ENCODE measurements at places on chromosomes 11 and 22.

- H3K4me1 ChIP-seq: no peaks in the 10 kb centered on the region
- no peak for DNase-seq
- H3K36me3 ChIP-seq: peaks cover 20% of the 10 kb centered on the region
- H3K27me3 ChIP-seq: no peaks in the 10 kb centered on the region
- no peak overlapping the region for H3K4me3 ChIP-seq
Measured at GRCh38 chr22:38246046-38246658, 26.7 kb downstream of the TMEM184B start.

DNA sequence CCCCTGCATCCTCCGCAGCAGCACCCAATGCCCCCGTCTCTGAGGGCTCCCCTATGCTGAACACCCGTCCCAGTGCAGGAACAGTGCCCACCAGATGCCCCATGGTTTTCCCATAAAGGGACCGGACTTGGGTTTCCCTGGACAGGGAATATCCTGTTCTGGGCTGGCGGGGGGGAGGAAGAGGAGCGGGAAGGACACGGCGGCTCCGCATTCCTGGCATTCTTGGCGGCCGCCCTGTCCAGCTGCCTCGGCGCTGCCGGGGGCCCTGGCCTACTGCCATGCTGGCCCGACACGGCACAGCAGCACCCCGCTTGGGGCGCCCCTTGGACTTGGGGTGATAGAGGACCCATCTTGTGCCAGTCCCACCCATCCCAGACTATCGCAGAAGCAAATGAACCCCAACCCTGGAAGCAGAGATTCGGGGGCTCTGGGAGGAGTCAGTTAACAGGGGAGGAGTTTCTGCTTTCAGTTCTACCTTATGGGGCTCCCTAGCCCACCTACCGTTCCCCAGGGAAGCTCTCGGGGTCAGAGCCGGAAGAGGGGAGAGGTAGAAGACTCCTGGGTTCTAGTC is 23.7 kb upstream of the CBX7 start:
- DNase-seq: no peak
- no peaks in the 10 kb centered on the region for H3K27me3 ChIP-seq
- no peaks in the 10 kb centered on the region for H3K36me3 ChIP-seq
- H3K4me3 ChIP-seq: no peak overlapping the region
- H3K27ac ChIP-seq: no peak overlapping the region

GRCh38 chr11:27388869-27389268 is 25.9 kb upstream of the CCDC34 start:
- no peak overlapping the region for H3K27ac ChIP-seq
- no peaks in the 10 kb centered on the region for H3K4me1 ChIP-seq
- no peak for DNase-seq
- H3K36me3 ChIP-seq: no peaks in the 10 kb centered on the region
- no peaks in the 10 kb centered on the region for H3K27me3 ChIP-seq

DNA sequence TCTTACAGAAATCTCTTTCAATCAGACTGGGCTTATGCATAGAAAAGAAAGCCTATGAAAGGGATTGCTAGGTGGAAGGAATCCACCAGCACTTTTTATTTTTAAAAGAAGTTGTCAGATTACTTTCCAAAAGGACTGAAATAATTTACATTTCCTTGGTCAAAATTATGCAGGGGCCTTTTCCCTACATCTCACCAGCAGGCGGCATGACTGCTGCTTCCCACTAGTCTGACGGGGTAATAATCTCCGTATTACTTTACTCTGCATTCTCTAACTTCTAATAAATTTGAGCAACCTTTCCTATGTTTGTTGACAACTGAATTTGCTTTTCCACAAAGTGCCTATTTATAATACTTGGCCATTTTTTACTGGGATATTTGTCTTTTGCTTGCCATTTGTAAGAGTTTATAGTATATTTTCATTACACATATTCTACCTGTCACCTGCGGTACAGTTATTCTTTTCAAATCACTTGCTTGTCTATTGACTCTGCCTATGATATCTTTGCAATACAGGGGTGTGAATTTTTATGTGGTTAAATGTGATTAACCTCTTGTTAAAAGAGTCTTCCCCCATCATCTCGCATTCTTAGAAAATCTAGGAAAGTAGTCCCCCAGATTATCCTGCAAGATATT is 51.9 kb upstream of the USP47 start:
- H3K27me3 ChIP-seq: no peaks in the 10 kb centered on the region
- no peak for DNase-seq
- H3K4me1 ChIP-seq: no peaks in the 10 kb centered on the region
- H3K36me3 ChIP-seq: no peaks in the 10 kb centered on the region

DNA sequence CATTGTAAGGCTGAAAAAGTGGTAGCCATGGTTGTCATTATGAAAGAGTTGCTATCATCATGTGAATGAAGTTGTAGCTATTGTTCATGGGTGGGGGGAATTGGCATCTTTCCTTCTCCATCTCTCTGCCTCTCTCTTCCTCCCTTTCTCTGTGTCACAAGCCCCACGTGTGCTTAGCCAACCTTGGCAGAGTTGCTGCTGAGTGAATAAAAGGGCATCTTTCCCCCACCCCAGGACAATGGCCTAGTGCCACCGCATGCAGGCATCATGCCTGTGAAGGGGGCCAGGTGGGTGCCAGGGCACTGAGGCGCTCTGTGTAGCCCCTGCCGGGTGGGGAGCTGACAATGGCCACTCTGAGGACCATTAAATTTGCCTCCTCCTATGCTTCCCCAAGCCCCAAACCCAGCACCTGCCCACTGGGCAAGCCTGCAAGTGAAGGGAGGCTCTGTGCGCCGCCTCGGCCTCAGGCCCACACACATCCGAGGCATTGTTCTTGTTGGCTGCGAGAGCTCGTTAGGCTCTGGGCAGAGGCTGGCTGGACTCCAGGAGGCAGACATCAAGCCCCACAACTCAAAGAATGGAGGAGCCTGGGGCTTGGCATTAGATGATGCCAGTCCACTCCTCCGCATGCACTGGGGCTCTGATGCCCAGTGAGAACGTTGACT is 103.9 kb downstream of the SEZ6L start:
- no peaks in the 10 kb centered on the region for H3K27me3 ChIP-seq
- no peak overlapping the region for H3K27ac ChIP-seq

GRCh38 chr11:118396097-118396501 is 5.3 kb upstream of the ATP5MG start:
- no peak overlapping the region for H3K4me3 ChIP-seq
- peak overlapping the region; percentile 54 for H3K27ac ChIP-seq
- H3K4me1 ChIP-seq: peaks cover 10% of the 10 kb centered on the region
- no peak for DNase-seq
- H3K27me3 ChIP-seq: no peaks in the 10 kb centered on the region

DNA sequence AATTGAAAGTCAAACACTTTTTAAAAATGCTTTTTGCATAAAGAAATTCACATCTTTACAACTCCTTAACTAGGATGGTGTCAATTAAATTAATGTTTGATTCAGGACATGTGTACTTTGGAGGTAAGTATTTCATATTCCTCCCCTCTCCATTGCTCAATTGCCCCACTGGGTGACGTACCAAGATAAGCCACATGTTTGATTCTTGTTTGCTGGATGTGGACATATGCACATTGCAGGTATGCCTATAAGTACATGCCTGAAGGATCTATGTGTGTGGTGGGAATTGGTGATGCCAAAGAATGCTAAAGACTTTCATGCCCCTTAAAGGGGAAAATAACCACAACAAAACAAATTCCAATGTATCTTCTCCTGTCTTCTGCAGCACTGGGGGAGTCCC is 5.8 kb downstream of the CD44 start:
- H3K36me3 ChIP-seq: peaks cover 31% of the 10 kb centered on the region
- H3K4me3 ChIP-seq: peak overlapping the region; percentile 85
- DNase-seq: no peak
- no peaks in the 10 kb centered on the region for H3K27me3 ChIP-seq
- H3K4me1 ChIP-seq: peaks cover 57% of the 10 kb centered on the region

GRCh38 chr11:82895437-82896091 is 4.7 kb downstream of the PRCP start:
- H3K4me3 ChIP-seq: no peak overlapping the region
- no peak for DNase-seq
- H3K36me3 ChIP-seq: no peaks in the 10 kb centered on the region
- no peaks in the 10 kb centered on the region for H3K27me3 ChIP-seq
- peaks cover 9% of the 10 kb centered on the region for H3K4me1 ChIP-seq
- no peak overlapping the region for H3K27ac ChIP-seq

DNA sequence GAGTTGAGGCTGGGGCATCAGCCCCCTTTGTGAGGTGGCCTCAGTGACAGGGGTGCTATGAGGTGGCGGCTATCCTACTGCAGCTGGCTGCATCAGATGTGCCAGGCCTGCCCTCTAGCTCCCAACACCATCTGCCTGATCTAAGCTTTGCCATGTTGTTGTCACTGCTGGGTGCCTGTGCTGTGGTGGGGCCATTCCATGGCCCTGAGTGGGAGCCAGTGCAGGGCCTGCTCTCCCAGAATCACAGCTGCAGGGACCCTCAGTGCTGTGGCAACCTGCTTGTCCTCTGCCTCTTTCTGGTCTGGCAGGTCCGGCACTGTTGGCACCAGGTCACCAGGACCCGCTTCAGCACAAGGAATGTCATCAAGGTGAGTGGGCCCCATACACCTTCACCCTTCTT is 1.8 kb upstream of the SNU13 start:
- no peaks in the 10 kb centered on the region for H3K27me3 ChIP-seq
- no peak overlapping the region for H3K4me3 ChIP-seq
- H3K4me1 ChIP-seq: peaks cover 9% of the 10 kb centered on the region
- H3K36me3 ChIP-seq: peaks cover 5% of the 10 kb centered on the region
- peak overlapping the region; percentile 6 for H3K27ac ChIP-seq
- no peak for DNase-seq

DNA sequence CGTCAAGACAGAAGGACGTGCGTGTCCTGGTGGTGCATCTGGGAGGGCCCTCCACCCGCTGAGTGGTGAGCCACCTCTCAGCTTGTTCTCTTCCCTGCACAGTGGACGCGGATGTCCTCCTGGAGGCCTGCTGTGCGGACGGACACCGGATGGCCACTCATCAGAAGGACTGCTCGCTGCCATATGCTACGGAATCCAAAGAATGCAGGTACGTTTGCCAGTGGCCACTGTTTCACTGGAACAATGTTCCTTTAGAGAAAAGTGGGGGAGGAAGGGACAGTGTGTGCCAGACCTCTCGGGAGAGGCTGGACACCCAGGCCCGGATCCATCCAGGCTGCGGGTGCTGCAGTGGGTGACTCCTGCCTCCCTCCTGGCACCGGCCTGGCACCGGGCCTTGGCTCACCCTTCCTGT is 15.9 kb downstream of the FBLN1 start:
- DNase-seq: no peak
- H3K27ac ChIP-seq: no peak overlapping the region
- peaks cover 3% of the 10 kb centered on the region for H3K27me3 ChIP-seq
- no peaks in the 10 kb centered on the region for H3K4me1 ChIP-seq

DNA sequence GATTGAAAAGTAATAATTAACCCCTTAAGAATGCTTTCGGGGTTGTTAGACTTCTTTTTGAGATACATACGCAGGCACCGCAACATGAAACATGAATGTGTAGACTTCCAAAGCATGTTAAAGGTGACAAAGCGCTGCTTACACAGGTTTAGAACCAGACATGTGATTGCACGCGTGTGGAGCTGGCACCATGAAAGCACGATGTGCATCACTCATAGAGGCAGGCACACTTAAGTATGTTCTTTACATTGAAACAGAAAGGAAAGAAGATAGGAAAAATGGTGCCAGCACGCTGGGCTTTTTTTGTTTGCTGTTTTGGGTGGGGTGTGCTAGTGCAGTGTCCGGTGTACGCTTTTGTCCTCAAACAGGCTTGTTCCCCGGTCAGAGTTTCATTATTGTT is 83.6 kb upstream of the PPARA start:
- H3K27ac ChIP-seq: no peak overlapping the region
- DNase-seq: no peak

DNA sequence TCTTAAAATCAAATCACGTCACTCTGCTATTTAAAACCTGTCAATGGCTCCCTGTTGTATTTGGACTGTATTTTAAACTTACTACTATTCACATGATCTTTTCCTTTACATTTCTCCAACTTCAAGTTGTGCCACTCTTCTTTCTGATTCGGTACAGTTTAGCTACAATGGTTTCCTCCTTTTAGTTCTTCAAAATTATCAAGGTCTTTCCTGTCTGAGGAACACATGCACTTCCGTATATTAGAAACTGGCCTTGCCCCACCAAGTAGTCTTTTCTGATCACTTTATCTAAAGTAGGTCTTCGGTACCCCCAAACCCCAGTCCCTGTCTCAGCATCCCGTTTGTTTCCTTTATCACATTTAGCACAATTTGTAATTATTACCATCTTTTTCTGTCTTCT is 81.8 kb downstream of the MTMR3 start:
- no peak for DNase-seq
- no peaks in the 10 kb centered on the region for H3K27me3 ChIP-seq
- H3K4me1 ChIP-seq: no peaks in the 10 kb centered on the region
- H3K36me3 ChIP-seq: no peaks in the 10 kb centered on the region
- no peak overlapping the region for H3K27ac ChIP-seq

DNA sequence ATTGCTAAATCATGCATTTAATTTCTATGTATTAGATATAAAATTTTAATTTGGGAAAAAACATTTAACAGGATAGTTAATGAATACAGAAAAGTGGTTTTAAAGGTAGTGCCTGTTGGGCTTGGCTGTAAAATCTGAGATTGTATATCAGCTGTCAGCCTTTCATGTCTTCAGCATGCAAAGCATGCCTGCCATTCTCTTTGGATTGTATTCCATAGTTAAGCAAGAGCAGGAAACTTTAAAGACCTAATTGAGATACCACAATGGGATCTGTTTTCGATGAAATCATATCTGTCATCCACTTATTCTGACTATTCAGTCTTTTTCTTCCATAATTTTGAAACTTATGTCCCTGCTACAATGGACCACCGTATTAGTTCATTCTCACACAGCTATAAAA is 451.0 kb upstream of the DDI1 start:
- no peaks in the 10 kb centered on the region for H3K27me3 ChIP-seq
- no peaks in the 10 kb centered on the region for H3K36me3 ChIP-seq
- DNase-seq: no peak
- H3K27ac ChIP-seq: no peak overlapping the region
- H3K4me1 ChIP-seq: no peaks in the 10 kb centered on the region

GRCh38 chr11:66321606-66322005 is 4.8 kb upstream of the CD248 start:
- H3K4me3 ChIP-seq: no peak overlapping the region
- no peak overlapping the region for H3K27ac ChIP-seq
- H3K36me3 ChIP-seq: no peaks in the 10 kb centered on the region
- peaks cover 27% of the 10 kb centered on the region for H3K4me1 ChIP-seq
- DNase-seq: no peak

DNA sequence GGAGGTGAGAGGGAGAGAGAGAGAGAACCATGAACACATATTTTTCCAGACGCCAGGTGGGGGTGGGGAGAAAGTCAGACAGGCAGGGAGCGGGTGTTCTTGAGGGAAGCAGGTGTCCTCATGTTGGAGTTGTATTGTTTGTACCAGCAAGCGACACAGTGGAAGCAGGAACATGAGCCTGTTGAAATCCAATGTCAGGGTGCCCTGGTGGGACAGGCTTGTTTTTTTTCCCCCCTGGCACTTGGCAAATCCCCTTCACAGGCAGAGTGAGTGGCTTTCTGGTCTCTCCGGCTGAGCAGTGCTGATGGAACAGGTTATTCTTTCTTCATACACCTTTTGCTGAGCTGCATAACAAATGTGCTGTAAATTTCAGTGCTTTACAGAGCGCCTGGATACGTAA is 125.6 kb downstream of the GRIK4 start:
- no peaks in the 10 kb centered on the region for H3K27me3 ChIP-seq
- DNase-seq: no peak
- H3K4me3 ChIP-seq: no peak overlapping the region
- no peak overlapping the region for H3K27ac ChIP-seq

GRCh38 chr22:49091451-49091850 is 736.2 kb downstream of the BRD1 start:
- DNase-seq: no peak
- no peak overlapping the region for H3K27ac ChIP-seq
- H3K36me3 ChIP-seq: no peaks in the 10 kb centered on the region
- no peaks in the 10 kb centered on the region for H3K4me1 ChIP-seq
- no peaks in the 10 kb centered on the region for H3K27me3 ChIP-seq

Data from effector memory CD4-positive, alpha-beta T cell (primary cell).